ENCODE measurements at places on chromosomes 2 and 18.
A peak's percentile ranks its signal among the peaks of the same experiment; 100 is the strongest.

GRCh38 chr2:144227427-144228105 is 292.4 kb downstream of the ZEB2 start:
- no peak for DNase-seq

DNA sequence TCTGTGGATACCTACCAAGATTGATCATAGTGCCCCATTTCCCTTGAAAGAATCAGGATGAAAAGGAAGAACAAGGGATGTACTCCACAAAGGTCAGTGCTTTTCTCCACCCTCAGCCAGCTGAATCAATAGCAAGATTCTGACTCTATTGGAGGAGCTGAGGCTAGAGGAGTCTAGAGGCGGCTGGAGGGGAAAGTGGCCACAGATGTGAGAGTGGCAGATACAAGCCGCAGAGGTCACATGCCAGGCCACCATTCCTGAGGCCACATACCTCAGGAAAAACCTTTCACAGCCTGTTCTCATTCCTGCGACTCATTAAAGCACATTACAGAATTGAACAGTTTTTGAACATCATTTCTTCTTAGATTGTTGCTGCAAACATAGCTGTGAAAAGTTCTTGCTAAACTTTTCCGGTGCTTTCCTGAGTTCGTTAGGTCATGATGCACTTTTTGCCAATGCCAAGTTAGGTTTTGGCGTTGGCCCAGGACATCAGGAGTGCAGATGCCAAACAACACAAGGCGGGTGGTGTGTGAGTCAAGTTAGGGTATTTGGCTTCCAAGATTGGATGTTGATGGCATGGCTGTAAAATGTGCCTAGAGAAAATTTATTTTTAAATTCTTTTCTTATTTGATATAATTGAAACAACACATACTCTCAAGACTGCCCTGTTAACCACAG is 160.7 kb upstream of the SP5 start:
- DNase-seq: peak; percentile 73

GRCh38 chr2:234329202-234329960 is 167.5 kb downstream of the ARL4C start:
- DNase-seq: no peak

DNA sequence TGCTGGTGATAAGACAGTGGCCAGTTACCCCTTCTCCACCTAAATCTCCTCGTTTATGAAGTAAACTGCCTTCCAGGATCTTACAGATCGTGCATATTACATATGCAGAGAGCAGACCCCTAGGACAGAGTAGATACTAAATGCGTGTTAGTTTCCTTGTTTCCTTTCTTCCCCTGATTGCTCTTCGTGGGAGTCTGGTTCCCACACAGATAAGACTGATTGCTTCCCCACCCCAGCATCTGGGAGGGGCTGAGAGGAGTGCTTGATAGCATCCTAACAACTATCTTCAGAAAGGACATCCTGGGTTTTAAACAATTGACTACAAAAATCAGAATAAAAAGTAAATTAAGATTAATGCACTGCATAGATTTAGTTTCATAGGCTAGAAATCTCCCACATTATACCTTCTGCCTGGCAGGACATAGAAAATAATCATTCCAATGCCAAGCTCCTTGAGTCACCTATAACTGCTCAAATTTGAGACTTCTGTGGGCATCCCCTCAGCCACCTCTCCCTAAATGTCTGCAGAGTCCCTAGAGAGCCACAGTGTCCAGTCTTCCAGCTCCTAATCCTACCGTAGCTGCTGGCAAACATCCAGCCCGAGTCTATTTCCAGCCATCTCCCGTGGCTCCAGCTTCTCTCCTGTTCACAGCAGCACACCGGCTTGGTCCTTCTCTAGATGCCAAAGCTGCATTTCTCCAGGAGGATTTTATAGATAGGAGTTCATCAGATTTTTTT is 128.3 kb downstream of the LRRC30 start:
- no peak for DNase-seq

- DNase-seq: no peak
Observed at GRCh38 chr2:191713837-191714236, 35.9 kb downstream of the NABP1 start.

DNA sequence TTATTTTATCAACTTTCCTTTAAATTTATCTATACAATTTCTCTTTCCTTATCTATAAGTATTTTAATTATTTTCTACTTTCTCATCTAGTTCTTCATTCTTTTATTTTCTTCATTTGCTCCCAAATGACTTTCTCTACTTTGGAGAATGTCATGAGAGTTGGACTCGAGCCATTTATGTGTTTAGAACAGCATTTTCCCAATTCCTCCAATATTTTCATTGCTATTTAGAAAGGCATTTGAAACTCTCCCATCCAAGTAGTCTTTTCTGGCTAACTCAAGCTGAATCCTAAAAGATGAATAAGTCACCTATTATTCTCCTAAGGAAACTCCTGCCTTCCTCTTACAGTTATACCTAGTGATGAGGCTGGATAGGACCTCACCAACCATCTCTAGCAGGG is 15.8 kb upstream of the FEZ2 start:
- DNase-seq: no peak

DNA sequence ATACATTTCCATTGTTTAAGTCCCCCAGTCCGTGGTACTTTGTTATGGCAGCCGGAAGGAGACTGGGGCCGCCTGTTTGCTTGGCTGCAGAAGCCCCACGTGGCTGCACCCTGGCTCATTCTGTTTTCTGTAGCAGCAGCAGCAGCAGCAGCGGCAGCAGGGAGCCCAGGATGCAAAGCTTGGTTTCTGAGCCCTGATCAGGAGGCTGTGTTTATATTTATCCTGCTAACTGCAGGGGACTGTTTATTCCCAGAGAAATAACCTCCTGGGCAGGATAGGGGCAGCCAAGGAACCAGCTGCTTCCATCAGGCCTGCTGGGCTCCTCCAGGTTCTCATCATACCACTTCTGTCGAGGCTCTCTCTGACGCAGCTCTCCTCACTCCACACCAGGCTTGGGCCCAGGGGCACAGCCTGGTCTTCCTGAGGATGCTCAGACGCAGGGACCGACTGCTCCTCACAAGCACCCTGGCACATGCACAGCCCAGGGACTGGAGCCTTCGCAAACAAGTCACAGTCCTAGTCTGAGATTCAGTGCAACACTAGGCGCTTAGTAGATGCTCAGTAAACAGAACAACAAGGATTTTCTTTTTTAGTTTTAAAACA is 139.0 kb downstream of the MSH2 start:
- DNase-seq: no peak

GRCh38 chr2:134104754-134105153 is 149.1 kb upstream of the MGAT5 start:
- no peak for DNase-seq

GRCh38 chr2:23700627-23701026 is 226.3 kb downstream of the ATAD2B start:
- DNase-seq: no peak

GRCh38 chr18:3878401-3878800 is 428.4 kb downstream of the TGIF1 start:
- DNase-seq: no peak

DNA sequence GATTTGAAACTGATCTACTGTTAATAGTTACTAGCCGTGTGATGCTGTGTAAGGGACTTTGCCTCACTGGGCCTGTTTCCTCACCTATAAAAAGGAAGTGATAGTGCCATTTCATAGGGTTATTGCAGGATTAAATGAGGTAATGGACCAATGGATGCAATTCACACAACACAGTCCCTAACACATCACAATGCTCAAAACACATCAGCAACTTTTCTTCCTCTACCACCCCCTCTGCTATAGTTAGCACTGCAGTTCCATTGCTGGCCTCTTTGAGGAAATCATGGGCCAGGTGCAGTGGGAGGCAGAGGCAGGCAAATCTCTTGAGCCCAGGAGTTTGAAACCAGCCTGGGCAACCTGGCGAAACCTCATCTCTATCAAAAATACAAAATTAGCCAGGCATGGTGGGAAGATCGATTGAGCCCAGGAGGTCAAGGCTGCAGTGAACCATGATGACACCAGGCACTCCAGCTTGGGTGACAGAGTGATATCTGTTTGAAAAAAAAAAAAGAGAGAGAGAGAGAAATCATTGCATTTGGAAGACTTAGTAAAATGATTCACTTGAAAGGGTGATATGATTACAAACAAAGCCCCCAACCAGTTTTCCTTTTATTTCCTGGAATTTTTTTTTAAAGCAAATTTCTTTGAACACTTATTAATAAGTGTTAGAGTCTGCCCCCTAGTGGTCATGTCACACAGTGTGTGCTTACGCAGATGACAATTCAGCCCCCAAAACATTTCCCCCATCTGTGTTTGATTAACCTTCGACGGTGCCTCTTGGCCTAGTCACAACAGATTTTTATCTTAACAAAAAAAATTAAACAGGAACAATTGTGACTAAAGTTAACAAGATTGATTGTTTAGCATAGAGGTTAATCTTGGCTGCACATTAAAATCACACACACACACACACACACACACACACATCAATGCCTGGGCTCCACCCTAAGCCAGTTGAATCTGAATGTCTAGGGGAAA is 88.6 kb upstream of the BCL11A start:
- DNase-seq: no peak

- DNase-seq: no peak
Observed at GRCh38 chr2:226463154-226463553, 336.5 kb downstream of the IRS1 start.

DNA sequence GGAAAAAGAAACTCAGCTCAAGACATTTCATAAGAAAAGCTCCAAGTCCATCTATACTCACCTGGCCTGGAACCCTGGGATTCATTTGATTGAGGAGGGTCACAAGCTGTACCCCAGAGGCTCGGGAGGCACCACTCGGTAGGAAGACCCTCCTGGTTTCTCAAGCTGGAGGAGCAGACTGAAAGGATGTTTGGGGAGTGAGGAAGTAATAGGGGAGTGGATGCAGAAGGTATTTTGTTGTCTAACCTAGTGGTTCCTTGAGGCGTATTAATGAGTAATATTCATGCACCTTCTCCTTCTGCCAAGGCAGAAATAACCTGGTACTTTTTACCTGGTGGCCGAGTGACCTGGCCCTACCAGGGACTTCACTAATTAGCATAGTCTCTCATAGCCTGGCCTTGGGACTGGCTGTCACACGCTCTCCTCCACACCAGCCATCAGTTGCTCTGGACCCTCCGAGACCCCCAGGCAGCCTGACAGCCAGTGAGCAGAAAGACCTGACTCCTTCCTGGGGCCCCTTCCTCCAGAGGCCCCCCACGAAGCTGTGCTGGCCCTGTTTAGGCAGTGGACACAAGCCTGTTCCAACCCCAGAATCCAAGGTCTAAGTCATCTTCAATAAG is 161.4 kb downstream of the BCL2 start:
- DNase-seq: no peak

DNA sequence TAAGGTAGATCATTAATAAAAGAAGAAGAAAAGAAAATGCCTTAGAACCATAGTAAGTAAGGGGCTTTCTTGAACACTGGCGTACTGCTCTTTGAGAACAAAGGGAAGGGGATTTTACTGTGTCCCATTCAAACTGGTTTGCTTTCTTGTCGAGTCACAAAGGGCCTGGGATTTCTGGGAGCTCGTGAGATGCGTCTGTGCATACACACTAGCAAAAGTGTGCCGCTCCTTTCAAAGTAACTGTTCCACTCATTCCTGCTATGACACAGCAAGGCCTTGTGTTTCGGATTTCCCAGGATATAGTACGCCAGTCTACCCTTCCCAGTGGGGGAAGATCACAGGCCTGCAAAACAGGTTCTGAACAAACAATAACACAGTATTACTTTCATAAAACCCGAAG is 93.0 kb downstream of the KCTD18 start:
- DNase-seq: no peak

DNA sequence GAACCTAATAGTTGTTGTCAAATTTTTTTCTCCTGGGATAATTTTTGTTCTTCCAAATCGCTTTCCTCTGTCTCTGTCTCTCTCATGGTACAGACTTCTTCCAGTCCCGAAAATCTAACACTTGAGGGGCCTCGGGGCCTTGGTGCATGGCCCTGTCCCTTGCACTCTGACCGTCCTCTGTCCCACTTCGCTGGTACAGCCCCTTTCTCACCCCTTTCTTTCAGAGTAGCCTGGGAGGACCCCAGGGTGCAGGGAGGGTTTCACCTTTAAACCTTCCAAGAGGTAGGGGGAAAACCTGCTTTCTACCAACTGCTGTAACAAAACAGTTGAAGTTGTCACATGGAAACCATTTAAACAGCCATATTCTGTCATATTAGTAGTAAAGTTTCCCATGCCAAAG is 22.2 kb upstream of the FAHD2A start:
- DNase-seq: no peak

DNA sequence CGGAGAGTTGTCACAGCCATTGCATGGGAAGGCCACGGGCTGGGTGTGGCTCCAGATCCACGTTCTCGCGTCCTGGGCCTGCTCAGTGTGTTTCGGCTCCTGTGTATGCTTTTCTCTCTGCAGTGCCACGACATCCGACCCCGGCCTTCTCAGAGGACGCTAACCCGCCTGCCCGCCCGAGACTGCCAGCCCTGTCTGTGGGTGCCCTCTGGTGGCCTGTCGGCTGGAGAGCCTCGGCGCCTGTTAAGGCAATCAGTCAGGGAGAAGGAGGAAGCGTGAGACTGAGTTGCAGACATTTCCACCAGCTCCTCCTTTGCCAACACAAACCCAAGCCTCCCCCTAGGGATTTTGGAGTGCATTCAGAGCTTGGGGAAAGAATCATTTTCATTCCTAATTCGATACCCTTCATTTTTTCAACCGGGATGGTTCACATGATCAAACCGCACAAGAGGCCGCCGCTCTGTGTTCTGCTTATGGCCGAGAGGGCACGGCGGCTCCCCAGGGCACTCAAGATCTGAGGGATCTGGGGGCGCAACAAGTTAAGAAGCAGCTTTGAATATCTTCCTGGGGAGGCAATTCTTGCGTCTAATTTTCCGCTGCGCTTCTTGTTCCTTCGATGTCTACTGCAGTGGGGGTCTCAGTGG is 37.5 kb upstream of the ZBTB7C start:
- peak; percentile 93 for DNase-seq

DNA sequence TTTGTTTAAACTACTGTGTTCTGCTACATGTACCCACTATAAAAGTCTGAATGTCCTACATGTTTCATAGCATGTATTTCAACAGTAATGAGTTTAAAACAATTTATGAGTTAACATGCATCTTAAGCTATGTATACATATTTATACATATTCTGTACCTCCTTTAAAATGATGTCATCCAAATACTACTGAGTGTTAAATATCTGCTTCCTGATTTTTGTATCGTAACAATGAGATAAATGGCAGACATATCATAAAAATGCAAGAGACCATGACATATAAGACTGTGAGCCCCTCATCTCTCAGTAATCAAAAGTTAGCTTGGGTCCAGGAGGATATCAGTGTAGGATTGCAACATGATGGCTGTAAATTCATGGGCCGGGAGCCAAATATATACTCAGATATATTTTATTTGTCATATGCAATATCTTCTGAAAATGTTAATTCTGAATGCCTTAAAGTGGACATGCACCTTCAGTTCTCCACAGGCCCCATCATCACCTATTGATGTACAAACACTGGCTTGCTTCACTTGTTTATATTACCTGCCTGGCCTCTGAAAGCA is 3.6 kb downstream of the COL5A2 start:
- DNase-seq: no peak

- DNase-seq: no peak
Observed at GRCh38 chr2:233938676-233939370, 21.6 kb downstream of the TRPM8 start.

DNA sequence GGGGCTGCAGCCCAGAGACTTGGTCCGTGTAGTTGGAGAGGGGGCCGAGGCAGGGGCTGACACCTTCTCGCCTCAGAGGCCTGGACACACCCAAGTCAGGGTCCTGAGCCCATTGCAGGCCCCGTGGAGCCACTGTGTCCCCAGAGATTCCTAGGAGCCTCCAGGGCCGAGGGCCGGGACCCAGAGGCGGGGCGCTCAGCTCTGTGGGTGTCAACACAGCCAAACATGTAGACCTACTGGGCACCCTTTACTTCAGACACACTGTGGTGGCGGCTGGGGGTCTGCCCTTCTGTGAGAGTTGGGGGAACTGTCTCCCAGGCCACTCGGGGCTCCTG is 459 bp upstream of the ESPNL start:
- peak; percentile 50 for DNase-seq

GRCh38 chr2:150484461-150485021 is 2.9 kb downstream of the RND3 start:
- no peak for DNase-seq

Measured in suprapubic skin (tissue), 4 donors.